ENCODE measurements at places on chromosomes 6 and 20.

- no peak for DNase-seq
Measured at GRCh38 chr20:48622421-48622820, 205.4 kb downstream of the PREX1 start.

DNA sequence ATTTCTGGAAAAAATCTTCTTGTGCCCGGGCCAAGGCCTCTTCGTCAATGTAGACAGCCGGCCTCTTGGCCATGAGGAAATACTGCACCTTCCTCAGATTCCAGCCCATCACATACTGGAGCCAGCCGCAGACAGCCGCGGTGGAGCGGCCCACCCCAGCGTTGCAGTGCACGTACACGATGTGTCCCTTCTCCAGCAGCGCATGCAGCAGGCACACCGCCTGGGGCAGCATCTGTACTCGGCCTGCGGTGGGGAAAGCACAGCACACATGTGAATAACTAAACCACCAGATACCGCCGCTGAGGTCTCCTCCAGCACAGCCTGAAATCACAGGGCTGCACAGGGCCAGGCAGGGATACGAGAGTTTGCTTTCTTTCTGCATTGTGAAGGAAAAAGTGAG lies 107.9 kb downstream of the EPM2A start:
- no peak for DNase-seq

DNA sequence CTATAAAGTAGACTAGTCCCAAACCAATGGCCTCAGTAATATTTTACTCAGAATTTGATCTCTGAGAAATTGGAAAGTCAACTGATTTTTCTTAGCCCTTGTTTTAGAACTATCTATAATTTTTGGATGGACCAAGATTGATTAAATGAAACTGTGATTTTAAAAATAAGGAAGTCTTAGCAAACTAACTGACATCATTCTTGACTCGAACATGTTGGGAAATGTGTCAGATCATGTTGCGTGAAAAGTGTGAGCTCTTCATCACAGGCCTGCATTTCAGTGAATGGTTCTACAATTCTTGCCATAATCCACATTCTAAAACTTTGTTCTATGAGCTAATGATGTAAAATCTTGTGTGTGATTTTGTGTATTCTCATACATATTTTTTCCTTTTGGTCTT lies 11.0 kb downstream of the TNFAIP3 start:
- no peak for DNase-seq

DNA sequence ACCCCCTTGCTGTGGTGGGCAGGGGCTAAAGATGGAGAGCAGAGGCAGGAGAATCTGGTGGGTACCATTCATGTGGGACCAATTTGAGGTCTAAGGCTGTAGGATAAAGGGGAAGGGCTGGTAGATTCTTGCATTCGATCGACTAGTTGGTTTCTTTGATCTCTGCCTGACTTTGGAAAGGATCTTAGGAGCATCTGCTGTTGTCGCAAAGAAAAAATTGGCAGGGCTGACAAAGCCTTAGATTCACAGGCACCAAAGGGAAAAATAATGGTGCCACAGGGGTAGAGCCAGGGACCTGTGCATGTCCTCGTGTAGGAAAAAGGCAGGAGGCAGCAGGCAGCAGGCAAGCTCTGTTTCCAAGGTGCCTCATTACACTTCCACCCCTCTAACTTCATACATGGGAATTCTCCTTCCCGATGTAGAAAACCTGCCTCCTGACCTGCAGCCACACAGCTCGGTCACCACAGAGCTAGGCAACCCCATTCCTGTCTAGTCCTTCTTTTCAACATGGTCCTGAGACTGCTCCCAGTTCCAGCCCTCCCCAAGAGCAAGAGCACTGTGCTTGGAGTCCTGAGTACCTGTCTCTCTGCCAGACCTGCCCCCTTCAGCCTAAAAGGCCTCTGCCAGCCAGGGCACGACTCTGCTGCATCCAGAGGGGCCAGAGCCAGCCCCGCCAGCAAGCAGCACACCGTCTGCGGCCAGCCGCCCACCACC lies 71.9 kb downstream of the FGD2 start:
- DNase-seq: no peak

DNA sequence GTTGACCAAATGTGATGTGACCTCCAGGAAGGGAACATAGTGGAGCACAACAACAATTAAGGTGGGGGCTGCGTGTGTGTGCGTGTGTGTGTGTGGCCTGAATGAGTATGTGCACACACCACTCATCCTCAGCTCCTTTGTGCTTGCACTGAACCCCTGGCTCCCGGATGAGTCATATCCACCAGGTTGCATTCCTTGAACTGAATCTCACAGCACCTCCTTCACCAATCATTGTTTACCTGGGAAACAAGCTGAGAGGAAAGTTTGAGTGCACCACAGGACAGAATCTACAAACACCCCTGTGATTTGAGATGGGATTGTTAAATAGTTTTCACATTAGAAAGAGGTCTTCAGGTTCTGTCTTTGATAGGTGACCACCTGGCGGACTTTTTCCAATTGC lies 33.7 kb upstream of the GPR6 start:
- DNase-seq: no peak

DNA sequence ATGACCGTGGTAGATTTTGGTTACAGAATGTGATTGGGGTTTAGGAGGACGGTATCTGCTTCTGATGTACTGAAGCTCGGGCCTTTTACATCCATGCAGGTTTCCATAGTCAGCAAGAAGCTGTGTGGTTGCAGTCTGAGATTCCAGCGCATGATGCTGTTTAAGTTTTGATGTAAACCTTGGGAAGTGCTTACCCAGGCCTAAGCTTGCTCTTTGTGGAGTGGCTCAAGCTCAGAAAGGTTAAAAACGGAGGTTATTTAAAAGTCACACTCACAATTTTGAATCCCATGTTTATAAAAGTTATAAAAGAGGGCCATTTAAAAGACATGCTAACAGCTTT lies 121.4 kb downstream of the TIAM2 start:
- no peak for DNase-seq

GRCh38 chr20:63497946-63498935 lies 642 bp downstream of the EEF1A2 start:
- no peak for DNase-seq

GRCh38 chr20:17189976-17190695 lies 36.7 kb upstream of the PCSK2 start:
- no peak for DNase-seq

DNA sequence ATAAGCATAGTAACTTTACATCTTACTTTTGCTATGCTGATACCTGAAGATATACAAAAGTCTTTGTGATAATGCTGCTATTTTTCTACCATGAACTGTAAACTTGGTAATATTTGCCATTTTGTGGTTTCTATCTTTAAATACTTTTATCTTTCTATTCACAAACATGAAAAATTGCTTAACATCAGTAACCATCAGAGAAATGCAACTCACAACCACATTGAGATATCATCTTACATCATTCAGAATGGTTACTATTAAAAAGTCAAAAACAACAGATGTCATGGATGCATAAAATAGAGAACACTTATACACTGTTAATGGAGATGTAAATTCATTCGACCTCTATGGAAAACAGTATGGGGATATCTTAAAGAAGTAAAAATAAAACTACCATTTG lies 112.0 kb downstream of the TRDN start:
- no peak for DNase-seq

DNA sequence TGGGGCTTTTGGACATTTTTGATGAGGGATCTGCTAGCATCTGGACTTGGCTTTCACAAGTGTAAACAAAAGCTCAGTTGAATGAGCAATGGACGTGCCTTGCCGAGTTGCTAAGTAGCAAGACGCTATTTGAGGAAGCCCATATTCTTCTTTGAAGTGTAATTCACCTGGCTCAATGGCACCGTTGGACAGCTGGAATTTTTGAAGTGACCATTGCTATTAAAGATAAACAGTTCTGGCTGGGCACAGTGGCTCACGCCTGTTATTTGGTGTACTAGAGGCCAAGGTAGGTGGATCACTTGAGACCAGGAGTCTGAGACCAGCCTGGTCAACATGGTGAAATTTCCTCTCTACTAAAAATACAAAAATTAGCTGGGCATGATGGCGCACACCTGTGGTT lies 88.8 kb upstream of the SOX4 start:
- no peak for DNase-seq

DNA sequence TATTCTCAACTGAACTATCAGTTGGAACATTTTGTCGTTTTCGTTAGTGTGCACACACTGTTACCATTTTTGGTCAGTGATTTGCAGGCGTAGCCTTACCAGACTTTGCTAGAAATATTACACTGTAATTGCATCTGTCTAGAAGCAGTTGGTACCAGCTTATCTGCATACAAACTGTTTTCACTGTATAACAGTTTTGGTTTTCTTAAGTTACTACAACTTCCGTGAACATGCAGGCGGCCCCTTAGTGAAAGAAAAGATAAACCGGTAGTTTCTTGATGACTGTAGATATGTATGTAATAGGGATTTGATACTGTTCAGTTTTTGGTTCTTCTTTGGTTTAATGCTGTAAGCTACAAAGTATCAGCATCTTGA lies 1.3 kb downstream of the DSTN start:
- no peak for DNase-seq

- no peak for DNase-seq
Measured at GRCh38 chr20:26276554-26277210, 580.0 kb upstream of the ZNF337 start.

GRCh38 chr20:33443006-33443511 lies 504 bp downstream of the SNTA1 start:
- no peak for DNase-seq

DNA sequence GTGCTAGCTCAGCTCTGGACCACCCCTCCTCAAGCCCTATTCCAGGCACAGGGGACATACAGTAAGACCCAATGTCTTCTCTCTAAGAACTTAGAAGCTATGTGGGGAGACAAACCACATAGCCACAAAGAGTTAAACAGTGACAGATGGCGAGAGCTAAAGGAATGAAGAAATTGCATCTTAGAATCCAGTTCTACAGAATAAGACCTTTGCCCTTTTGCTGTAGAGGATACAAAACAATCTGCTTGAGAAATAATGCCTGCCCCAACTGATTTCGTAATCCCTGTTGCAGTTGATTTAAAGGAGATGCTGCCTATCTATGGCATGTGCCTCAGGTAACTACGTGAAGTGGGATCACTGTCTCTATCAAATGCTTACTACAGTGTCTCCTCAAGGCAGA lies 31.2 kb downstream of the TNFRSF21 start:
- no peak for DNase-seq

GRCh38 chr6:152135755-152136448 lies 328.4 kb downstream of the ESR1 start:
- DNase-seq: no peak

- DNase-seq: no peak
Measured at GRCh38 chr6:14630016-14630415, 512.4 kb downstream of the CD83 start.

DNA sequence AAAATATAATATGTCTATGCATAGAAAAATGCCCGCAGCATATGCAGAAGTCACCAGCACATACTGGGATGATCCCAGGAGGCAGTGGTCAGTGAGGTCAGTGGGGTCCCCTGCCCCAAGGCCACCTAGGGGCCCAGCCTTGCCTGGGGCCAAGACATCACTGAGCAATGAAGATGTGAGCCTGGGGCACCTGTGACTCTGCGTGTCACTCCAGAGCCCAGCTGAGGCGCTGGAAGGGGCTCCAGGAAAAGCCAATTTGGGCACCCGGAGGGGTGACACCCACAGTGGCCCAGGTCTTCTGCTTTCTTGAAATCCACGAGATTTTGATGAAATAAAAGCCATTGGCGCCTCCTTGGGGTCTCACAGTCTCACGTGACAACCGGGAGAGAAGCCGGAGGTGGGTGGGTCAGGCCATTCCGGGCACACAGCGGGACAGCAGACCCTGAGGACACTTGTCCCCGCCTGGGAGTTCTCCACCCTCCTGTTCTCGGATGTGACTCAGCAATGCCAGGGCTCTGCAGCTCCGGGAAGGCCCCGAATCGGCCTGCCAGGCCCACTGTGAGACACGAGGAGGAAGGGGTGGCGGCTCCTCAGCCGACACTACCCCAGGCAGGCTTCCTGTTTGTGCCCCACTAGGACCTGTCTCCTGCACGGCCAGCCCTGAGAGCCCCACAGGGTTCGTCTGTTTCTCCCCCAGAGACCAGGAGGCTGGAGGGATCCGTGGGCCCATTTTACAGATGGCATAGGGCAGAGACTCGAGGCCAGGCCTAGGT lies 24.4 kb upstream of the SLCO4A1 start:
- DNase-seq: no peak

DNA sequence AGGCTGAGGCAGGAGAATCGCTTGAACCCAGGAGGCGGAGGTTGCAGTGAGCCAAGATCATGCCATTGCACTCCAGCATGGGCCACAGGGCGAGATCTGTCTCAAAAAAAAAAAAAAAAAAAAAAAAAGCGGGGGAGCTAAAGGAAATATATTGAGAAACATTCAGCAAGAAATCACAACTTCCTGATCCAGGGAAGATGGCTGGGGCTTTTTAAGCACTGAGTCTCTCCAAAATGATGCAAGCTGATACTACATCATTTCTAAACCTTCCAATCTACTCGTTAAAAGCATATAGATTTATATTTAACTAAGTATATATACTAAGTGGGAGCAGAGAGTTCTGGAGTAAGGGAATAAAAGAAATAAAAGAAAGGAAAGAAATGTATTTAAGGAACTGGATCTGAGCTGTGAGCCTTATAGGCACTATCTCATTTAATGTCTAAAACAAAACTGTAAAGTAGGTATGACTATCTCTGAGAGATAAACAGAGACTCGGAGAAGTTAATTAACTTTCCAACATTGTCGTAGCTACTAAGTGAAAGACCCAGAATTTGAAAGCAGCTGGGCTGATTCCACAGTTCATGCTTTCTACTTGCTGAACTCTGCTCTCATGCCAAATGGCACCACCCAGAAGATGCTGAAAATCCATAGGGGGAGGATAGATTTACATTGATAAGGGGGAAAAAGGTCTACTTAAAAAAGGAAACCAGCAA lies 215.0 kb upstream of the MARCKS start:
- DNase-seq: no peak

DNA sequence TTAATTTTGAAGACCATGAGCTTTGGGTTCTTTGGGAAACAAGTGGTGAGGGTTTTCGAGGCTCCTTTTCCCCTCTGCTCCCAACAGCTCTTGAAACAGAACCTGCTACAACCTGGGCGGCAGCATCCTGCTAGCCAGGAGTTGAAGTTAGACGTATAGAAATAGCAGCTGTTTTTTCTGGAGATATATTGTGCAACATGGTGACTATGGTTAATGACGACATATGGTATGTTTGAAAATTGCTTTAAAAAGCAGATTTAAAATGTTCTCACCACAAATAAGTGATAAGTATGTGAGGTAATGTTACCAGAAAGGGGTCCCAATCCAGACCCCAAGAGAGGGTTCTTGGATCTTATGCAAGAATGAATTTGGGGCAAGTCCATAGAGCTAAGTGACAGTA lies 138.9 kb downstream of the PDE7B start:
- no peak for DNase-seq

DNA sequence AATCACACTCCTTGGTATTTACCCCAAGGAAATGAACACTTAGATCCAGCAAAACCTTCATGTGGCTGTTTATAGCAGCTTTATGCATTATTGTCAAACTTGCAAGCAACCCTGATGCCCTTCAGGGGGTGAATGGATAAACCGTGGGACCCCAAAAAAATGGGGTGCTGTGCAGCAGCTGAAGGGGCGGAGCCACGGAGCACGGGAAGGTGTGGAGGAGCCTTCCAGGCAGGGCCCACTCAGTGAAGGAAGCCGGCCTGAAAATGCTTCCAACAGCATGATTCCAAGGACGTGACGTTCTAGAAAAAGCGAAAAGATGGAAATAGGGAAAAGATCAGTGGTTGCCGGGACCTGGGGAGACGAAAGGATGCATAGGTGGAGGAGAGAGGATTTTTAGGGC lies 25.6 kb upstream of the FRMD1 start:
- DNase-seq: no peak

- no peak for DNase-seq
Measured at GRCh38 chr6:107590378-107590777, 100.5 kb downstream of the SOBP start.

Measured in GOT3 (cell line).